ENCODE measurements at places on chromosomes 5 and 9.

DNA sequence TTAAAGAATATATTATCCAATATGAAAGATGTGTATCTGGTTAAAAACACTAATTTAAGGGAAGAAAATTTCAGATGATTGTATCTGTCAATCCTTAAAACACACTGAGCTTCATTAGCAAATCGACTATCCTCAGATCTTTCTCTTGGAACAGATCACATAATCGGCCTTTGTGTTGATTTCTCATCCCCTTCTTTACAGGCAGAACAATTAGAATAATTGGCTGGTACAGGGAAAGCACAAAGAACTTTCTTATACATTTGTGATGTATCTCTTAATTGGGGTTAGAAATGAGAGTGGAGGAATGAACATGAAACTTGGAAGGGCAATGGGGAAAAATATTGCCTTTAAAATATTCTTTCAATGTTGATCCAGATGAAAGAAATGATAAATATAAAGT is 662.1 kb downstream of the TLE4 start:
- no peak for DNase-seq

- DNase-seq, result no peak
Measured at GRCh38 chr5:57243286-57244137, 69.7 kb downstream of the GPBP1 start.

DNA sequence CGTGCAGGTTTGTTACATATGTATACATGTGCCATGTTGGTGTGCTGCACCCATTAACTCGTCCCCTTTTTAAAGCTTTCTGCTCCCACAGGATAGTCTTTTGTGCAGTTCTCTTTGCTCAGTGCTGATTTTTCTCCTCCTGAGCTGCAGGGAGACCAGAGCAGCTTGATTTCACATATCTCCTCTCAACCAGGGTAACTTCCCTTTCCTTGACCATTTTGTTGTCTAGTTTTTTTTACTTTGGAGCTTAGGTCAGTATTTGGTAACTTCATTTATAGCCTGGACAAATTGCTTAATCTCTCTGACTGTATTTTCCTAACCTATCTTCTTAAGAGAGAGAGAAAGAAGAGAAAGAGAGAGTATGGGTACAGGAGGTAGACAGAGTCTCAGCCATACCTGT is 137.1 kb upstream of the ZNF366 start:
- no peak for DNase-seq

DNA sequence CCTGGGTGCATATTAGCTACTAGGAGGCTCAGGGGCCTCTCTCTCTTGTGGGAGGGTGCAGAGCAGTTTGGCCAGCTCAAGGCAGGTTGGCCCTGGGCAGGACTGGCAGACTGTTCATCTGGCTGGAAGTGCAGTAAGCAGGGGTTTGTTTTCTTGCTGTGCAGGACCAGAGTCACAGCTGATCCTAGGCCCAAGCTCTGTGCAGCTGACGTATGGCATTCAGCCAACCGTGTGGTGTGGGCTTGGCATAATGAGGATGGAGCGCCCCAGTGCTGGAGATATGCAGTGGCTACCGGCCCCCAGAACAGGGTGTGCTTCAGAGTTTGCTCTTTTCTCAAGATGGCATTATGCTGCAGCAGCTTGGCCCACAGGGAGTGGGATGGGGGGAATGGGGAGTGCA is 31.0 kb upstream of the PHF24 start:
- no peak for DNase-seq

DNA sequence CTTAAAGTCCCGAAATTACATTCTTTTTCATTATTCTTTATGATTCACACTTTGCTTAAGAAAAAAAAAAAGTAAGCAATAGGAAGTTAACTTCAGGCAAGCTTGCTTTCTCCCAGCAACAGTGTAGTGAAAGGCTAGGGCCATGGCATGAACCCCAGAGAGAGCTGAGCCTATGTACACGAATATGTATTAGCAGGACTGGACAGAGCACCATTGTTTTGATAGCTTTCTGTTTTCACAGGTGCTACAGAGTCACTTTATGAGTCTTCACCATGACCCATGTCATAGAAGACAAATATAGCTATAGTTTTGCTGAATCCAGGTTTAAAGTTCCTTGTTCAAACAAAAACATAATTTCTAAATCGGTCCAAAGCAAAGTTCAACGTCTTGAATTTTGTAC is 199.2 kb downstream of the ADAMTSL1 start:
- DNase-seq, result no peak

DNA sequence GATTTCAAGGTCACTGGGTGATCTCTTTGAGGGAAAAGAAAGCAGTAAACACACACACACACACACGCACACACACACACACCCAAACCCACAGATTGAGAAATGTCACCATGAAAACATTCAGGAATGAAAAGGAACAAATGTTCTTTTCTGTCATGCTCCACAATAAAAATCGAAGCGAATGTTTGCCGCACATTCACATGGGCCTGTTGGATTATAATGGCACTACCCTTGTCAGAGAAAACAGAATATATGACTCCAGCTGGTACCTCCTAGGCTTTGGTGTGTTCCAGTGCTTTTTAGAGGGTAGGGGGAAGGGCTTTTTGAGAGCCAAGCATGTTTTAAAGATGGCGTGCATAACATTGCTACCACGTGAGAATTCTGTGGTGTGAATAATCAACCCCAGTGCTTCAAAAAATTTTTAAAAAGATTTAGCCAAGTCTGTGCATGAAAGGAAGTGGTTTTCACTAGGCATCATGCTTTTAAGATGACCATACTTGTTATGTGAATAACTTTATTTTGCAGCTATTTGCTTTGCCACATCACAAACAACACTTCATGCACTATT is 120.8 kb upstream of the ZNF608 start:
- no peak for DNase-seq

GRCh38 chr9:75175395-75175794 is 87.1 kb downstream of the OSTF1 start:
- DNase-seq, result no peak

DNA sequence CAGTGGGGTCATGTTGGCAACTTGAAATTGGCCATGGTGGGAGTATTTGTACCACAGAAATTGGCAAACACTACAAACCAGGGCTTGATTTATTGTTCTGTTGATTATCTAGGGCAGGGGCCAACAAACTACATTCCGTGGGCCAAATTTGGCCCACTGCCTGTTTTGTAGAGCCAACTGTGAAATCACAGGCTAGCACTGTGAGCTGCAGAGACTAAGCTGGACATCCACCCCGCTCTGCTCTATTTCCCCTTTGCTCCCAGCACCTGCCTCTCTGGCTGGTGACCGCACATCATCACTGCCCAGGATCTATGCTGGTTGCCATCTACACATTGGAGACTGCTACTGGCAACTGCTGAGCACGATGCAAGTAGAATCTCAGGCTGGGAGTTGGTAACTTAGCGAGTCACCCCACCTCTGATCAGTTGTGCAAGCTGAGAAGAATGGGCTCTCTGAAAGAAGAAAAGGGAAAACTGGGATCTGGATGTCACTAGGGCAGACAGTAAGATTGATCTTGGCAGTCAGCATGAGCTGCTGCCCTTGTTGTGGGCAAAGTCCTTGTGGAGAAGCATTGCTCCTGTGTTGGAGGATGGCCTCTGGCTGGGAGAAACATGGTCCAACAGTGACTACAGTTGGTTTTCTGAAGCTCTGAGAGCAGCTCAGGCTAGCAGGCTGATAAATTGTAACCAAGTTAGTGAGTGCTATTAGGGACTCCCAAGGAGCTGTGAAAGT is 144.7 kb upstream of the RAD23B start:
- DNase-seq, result no peak

GRCh38 chr9:133725886-133726285 is 12.3 kb downstream of the SARDH start:
- DNase-seq, result no peak

- peak; percentile 23 for DNase-seq
Measured at GRCh38 chr5:72848474-72849428, 32.3 kb downstream of the TNPO1 start.

DNA sequence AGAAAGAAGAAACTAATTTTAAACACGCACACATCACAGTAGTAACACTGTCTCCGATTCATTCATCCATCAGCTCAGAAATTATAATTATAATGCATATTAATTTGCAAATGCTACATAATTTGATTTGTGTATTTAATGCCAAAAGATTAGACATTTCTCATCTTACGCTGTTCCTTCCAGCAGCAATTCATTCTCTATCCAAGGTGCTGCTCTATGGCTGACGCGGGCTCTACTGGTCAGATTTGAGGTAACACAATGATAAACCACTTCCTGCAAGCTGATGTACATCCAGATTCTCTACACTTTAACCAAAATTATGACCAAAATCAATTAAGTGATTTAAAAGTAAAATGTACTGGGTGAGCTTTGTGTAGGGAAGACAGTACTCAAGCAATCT is 77.9 kb upstream of the ICE1 start:
- DNase-seq, result no peak

DNA sequence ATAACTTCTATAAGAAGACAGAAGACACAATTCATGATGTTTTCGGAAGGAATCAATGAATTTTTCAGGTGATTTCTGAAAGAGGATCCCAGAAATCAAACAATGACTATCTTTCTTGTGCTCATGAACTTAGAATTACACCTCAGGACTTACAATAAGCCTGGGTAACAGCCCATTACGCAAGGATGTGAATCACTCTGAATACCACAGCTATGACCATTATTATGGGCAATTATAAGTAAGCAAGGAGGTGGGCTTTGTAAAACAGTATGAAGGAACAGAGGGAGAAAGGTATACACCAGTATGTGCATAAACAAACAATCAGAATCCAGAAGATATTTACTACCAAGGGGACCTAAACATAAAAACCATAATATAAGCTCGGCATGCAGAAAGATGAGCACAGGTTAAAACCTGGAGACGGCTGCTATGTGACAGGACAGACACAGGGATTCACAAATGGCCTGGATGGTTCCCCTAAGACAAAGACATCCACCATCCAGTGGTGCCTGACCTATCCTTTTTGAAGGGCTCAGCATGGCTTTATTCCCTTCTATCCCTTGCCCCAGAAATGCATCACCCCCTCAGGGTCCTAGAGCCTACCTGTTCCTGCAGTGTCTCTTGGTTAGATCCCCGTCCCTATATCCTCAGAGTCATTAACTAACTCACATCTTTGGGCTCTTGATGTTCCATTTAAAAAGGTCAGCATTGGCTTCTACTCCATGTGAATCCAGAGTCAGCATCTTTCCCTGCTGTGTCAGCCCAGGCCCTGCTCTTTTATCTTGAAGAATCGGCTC is 21.8 kb upstream of the PPP2CA start:
- DNase-seq, result no peak

GRCh38 chr9:132168347-132168746 is 6.5 kb downstream of the NTNG2 start:
- no peak for DNase-seq

- DNase-seq, result no peak
Measured at GRCh38 chr5:2203774-2204173, 321.0 kb upstream of the IRX4 start.

- DNase-seq, result no peak
Measured at GRCh38 chr5:103211576-103212561, 46.7 kb upstream of the MACIR start.

DNA sequence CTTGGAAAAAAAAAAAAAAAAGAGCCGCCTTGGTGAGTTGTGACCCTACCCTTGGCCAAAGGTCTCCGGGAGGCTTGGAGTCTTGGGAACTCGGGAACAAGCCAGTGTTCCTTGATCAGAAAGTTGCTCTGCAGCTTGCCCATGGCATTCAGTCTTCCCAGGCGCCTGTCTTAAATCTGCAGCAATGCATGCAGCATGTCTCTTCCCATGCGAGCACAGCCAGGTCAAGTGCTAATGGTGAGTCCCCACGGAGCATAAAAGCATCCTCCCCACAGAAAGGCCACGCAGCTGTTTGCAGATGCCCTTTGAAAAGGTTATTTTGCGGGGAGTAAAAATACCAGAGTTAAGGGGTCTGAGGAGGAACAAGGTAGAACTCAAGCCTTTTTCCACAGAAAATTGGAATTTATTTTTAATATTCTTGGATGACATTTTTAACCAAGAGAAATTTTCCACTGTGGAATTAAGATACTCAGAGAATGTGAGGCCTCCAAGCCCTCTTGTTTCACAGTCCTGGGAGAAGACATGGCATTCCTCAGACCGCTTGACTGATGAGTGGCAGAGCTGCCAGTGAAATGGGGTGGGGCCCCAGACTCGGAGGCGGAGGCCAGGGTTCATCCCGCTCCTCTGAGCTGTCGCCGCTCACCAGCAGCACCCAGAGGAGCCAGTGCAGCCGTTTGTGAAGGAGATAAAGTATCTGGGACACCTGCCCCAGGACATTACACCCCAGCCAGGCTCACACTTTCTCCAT is 81.6 kb downstream of the CYFIP2 start:
- no peak for DNase-seq

DNA sequence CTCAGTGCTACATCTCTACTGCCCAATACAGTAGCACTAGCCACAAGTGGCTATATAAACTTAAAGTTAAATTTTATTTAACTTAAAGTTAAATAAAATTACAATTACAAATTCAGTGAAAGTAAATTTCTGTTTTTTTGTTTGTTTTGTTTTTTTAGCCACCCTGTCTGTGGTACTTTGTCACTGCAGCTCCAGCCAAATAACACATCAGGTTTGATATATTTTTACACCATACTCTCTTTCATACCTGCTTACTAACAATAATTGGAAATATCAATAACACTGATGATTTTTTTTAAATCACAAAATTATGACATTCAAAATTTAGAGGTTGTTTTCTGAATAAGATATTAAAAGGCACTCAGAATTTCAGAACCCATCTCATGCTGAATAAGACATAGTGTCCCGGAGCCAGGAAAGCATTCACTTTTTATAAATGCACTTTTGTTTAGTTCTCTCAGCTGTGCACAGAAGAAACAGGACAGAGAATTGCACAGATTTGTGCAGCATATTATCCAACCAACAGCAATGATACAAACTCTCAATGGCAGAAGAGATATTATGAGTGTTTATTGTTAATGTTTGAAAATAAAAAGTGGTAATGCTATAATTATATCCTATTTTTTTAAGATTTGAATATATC is 92.6 kb downstream of the EDIL3 start:
- no peak for DNase-seq

DNA sequence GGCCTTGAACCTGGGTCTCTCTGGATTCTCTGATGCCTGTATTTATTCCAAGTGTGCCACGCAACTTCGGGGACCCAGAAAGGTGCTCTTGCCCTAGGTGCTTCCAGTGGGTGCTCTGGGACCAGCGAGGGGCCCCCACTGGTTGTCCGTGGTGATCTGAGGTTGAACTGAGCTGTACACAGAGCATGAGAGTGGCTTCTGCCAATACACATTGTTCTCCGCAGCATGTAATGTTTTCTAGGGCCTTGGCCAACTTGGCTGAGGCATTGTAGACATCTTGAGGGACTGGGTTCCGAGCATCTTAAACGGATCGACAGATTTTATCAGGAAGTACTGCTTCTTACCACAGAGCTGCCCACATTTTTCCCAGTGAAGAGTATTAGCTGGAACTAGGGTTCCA is 117.9 kb downstream of the MTX3 start:
- DNase-seq, result no peak

- DNase-seq, result no peak
Measured at GRCh38 chr5:79173626-79174025, 62.0 kb downstream of the BHMT start.

Data from activated T-helper 1 cell treated with anti-CD3 and anti-CD28 coated beads, Interleukin-2, amount 50 U/mL, for 16 hours (primary cell).